NCI-H226 (cell line): ENCODE measurements at places on chromosomes 1 and 21.
A peak's percentile ranks its signal among the peaks of the same experiment; 100 is the strongest.

- DNase-seq: no peak
Measured at GRCh38 chr1:200861937-200862647, 10.7 kb upstream of the GPR25 start.

DNA sequence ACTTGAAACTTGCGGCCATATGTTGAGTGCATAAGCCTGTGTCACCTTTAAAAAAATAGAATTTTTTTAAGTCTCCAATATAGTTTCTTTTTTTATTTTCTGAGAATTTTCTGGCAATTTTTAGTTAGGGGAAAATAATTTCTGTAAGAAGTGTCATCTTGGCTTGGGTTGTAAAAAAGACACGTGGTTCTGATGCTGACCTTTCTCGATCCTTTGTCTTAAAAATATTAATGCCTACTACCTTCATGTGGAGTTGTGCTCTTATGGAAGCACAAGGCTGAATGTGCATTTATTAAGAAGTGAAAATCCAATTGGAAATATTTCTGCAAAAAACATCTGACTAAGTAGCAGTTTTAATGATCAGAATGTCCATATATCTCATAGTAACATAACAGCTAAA, 3.5 kb downstream of the ELAVL4 start:
- DNase-seq: no peak

- DNase-seq: no peak
Measured at GRCh38 chr1:165112260-165112659, 244.3 kb downstream of the LMX1A start.

DNA sequence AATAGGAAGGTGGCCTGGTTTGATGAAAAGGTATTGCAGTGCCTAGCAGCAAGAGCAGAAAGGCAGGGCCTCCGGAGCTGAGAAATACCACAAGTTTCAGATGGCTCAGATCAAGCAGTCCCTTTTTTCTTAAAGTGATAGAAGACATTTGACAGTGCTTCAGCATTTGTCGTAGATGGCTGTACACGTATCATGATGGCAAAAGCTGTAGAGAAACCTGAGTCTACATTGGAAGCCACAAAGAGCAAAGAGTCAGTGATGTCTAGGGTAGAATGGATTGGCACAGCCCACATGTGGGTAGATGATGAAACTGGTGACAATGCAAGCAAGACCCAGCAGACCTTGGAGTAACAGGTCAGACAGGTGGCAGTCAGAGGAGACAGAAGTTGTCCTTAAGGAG, 101.3 kb upstream of the ARTN start:
- no peak for DNase-seq

GRCh38 chr1:41416552-41417334, 55.5 kb downstream of the FOXO6 start:
- DNase-seq: peak; percentile 69

GRCh38 chr1:10424034-10424433, 6.2 kb upstream of the CENPS start:
- no peak for DNase-seq

GRCh38 chr1:45585110-45585426, 1.2 kb downstream of the NASP start:
- DNase-seq: no peak

DNA sequence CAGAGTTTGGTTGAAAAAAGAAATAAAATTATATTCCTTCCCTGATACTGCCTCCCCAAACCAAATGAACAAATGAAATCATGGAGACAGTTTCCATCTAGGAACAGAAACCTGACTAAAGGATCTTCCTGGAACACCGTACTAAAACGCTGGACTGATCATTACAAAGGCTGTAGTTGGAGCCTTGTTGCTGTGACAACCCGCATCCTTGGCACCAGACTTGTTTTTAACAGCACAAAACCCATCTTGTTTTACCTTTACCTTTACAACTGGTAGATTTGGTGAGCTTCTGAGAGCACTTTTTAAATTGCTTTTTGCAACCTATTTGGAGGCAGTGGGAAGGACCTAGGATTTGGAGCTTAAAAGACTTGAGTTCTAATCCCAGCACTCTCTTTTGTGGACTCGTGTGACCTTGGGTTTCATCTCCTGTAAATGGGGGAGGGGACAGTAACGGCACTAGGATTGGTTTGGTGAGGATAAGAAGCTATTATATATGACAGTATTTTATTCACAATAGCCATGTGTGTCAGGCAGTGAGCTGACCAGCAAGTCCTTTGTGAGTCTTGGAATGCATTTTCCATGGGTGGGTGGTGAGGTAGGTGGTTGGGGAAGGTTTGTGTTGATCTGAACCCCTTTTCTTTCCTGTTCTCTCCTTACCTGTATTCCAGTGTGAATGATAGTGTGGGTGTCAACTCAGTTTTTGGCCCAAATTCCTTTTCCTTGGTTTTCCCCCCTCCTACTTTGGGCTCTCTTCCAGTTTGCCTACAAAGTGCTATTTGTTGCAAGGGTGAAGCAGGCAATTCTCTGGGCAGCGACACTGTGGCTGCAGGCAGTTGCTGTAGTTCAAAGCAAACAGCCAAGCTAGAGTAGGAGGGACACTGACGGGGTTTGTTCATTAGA, 12.6 kb downstream of the LRRC8D start:
- DNase-seq: no peak

GRCh38 chr1:159753386-159753785, 27.4 kb upstream of the DUSP23 start:
- no peak for DNase-seq

DNA sequence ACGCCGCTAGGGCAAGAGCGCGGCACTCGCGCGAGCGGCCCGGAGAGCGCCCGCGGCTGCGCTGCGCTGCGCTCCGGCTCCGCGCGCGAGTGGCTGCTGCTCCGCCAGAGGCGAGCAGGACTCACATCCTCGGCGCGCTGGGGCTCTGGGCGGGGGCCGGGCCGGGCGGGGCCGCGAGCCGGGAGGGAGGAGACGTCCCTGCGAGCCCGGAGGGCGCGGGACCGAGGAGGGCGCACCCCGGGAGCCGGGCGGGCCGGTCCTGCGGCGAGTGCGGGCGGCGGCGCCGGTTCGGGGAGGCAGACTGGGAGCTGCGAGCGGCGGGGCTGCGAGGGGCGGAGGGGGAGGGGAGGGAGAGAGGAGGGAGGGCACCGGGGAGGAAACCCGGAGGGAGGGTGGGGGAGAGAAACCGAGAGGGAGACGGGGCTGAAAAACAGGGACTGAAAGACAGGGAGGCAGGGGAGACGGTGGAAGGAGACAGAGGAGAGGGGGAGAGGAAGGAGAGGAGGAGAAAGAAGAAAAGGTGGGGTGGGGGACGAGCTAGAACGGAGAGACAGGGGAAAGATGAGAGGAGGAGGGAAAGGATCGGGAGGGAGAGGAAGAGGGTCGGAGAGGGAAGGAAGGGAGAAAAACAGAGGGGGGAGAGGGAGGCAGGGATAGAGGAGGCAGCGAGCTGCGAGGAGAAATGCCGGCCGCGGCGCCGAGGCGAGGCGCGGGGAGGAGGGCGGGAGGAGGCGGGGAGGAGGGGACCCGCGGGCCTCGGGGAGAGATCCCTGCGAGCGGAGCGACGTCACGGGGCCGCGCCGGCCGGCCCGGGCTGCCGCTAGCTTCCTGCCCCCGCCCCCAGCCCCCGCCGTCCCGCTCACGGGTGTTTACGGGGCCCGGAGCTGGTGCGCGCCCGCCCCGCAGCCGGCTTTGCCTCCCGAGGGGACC, at the start of gene CAMK2N1:
Gene CAMK2N1, minus strand, starts transcription at position 684 of the 930 bp plus-strand sequence. CDS start 831 bp downstream, outside the sequence.
- peak; percentile 55 for DNase-seq

DNA sequence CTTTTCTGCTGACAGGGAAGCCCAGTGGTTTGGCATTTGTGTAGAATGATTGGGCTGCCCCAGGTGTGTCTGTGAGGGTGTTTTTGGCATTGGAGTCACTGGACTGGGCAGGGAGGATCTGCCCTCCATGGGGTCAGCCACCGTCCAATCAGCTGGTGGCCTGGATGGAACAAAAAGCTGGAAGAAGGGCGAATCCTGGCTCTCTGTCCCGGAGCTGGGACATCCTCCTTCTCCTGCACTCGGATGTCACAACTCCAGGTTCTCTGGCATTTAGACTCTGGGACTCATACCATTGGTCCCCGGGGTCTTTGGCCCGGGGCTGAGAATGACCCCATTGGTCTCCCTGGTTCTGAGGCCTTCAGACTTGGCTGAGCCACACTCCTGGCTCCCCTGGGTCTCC, 11.2 kb downstream of the SPSB1 start:
- DNase-seq: no peak

- DNase-seq: no peak
Measured at GRCh38 chr1:199751506-199751905, 276.0 kb upstream of the NR5A2 start.
